A549 treated with ZK216348 at 1 μM for 4 hours (cell line): ENCODE measurements at places on chromosomes 12 and 14. TPM values are rescaled to one million over a fixed set of nuclear protein-coding genes. Genes with fewer than 3 reads are reported as not detected.

LGR5 gene
- not detected in 5 replicates for total RNA-seq

TMBIM4 gene
- total RNA-seq: 34.5 to 54.5 TPM (median 52.4 TPM) in 5 replicates

TC2N gene
- 0.51 to 0.85 TPM (median 0.84 TPM) in 5 replicates for total RNA-seq

C12orf60 gene
- 1.3 to 2.1 TPM (median 1.7 TPM) in 5 replicates for total RNA-seq

JPH4 gene
- total RNA-seq: 0.04 to 0.08 TPM (median 0.07 TPM) in 3 of 5 replicates, not detected in the others

IGF1 gene
- not detected in 5 replicates for total RNA-seq

CPM gene
- 4.9 to 10.1 TPM (median 6.1 TPM) in 5 replicates for total RNA-seq

IRAK3 gene
- 0.27 to 0.93 TPM (median 0.40 TPM) in 5 replicates for total RNA-seq

BDKRB2 gene
- 1.0 to 1.9 TPM (median 1.9 TPM) in 5 replicates for total RNA-seq

COPS7A gene
- total RNA-seq: 46.4 to 60.7 TPM (median 58.3 TPM) in 5 replicates

BRAP gene
- 11.2 to 14.9 TPM (median 13.0 TPM) in 5 replicates for total RNA-seq

GSG1 gene
- total RNA-seq: 0.31 to 0.88 TPM (median 0.59 TPM) in 5 replicates

IFNG gene
- total RNA-seq: not detected in 5 replicates

MRPL52 gene
- total RNA-seq: 143 to 223 TPM (median 180 TPM) in 5 replicates

PZP gene
- not detected in 5 replicates for total RNA-seq
